Activated T-helper 17 cell treated with anti-CD3 and anti-CD28 coated beads, Interleukin-2, amount 50 U/mL, for 72 hours (primary cell): ENCODE measurements at places on chromosomes 7 and 10. TPM values are rescaled to one million over a fixed set of nuclear protein-coding genes. Genes with fewer than 3 reads are reported as not detected.

- no peaks in the 10 kb centered on the region for H3K27me3 ChIP-seq
- no peak for ATAC-seq
- no peak overlapping the region for H3K27ac ChIP-seq
- no peaks in the 10 kb centered on the region for H3K36me3 ChIP-seq
These were observed 96.6 kb downstream of the ANKRD30A start for GRCh38 chr10:37222046-37222445.

DNA sequence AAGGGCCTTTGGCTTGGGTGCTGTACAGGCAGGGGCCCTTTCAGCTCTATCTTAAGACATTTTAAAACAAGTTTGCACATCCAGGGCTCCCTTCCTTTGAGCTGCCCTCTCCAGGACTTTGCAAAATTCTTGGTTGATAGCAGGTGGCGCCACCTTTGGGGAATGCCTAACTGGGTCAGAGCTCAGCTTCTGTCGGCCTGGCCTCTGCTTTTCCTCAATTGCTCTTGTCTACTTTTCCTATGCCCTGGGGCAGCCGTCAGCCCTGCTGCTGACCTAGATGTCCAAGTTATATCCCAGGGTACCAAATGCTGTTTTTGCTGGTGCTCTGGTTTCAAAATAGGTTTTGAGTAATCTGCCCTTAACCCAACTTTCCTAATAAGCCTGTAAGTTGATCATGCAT lies 65.8 kb downstream of the APBB1IP start:
- H3K36me3 ChIP-seq, result peaks cover 98% of the 10 kb centered on the region
- ATAC-seq, result peak; percentile 44
- no peaks in the 10 kb centered on the region for H3K27me3 ChIP-seq
- peaks cover 8% of the 10 kb centered on the region for H3K4me1 ChIP-seq

- ATAC-seq, result no peak
- peaks cover 10% of the 10 kb centered on the region for H3K27me3 ChIP-seq
These were observed 39.4 kb downstream of the CTBP2 start for GRCh38 chr10:125121003-125121402.

GRCh38 chr7:113797420-113798010 lies 121.3 kb downstream of the PPP1R3A start:
- H3K4me3 ChIP-seq, result no peak overlapping the region
- H3K36me3 ChIP-seq, result no peaks in the 10 kb centered on the region
- no peak for ATAC-seq
- H3K27ac ChIP-seq, result no peak overlapping the region

- ATAC-seq, result no peak
- H3K36me3 ChIP-seq, result peaks cover 6% of the 10 kb centered on the region
- peak overlapping the region; percentile 98 for H3K27ac ChIP-seq
- peak overlapping the region; percentile 95 for H3K4me3 ChIP-seq
- no peaks in the 10 kb centered on the region for H3K27me3 ChIP-seq
These were observed 1.5 kb downstream of the CRPPA start for GRCh38 chr7:16419859-16420258.

- H3K27ac ChIP-seq, result peak overlapping the region; percentile 74
- H3K4me3 ChIP-seq, result peak overlapping the region; percentile 84
- no peaks in the 10 kb centered on the region for H3K36me3 ChIP-seq
- no peak for ATAC-seq
- no peaks in the 10 kb centered on the region for H3K27me3 ChIP-seq
These were observed 734 bp downstream of the PTPN12 start for GRCh38 chr7:77537778-77538280.

GRCh38 chr10:116311706-116312490 lies 12.3 kb upstream of the CCDC172 start:
- peaks cover 4% of the 10 kb centered on the region for H3K27me3 ChIP-seq
- no peaks in the 10 kb centered on the region for H3K36me3 ChIP-seq
- ATAC-seq, result no peak
- no peak overlapping the region for H3K27ac ChIP-seq
- H3K4me3 ChIP-seq, result no peak overlapping the region

DNA sequence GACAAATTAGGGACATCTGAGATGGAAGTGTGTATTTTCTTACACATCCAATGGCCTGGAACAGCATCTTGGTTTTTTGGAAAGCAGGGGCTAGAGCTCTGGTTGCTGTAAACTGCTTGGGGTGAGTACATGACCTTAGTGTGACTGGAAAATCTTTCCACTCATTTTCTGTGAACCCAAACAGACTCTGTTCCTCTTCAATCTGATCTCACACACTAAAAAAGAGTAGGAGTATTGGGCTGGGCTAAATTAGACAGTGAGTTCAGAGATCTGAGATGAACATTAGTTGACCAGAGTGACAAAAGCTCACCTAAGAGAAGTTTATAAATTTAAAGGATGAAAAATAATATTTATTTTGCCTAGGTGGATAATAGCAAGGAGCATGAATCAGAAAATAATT lies 59.2 kb downstream of the OR13A1 start:
- H3K27me3 ChIP-seq, result peaks cover 3% of the 10 kb centered on the region
- no peak overlapping the region for H3K27ac ChIP-seq
- no peak overlapping the region for H3K4me3 ChIP-seq
- peaks cover 4% of the 10 kb centered on the region for H3K4me1 ChIP-seq
- H3K36me3 ChIP-seq, result no peaks in the 10 kb centered on the region

DNA sequence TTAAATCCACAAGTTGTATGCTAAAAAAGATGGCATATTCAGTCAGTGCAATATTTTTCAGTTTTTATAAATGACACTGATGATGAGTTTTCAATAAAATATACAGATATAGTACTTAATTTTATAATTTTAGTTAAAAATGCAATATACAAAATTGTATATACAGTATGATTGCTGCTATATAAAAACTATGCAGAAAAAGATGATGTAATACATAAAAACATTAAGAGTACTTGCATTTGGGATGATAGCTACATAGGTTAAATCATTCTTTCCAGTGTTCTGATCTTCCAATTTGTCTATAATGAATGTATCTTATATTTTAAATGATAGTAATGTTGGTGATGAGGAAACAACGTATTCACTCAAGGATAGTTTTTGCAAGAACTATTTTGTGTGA lies 92.0 kb upstream of the RPA3 start:
- no peaks in the 10 kb centered on the region for H3K36me3 ChIP-seq
- no peak overlapping the region for H3K27ac ChIP-seq
- peaks cover 3% of the 10 kb centered on the region for H3K4me1 ChIP-seq
- H3K4me3 ChIP-seq, result no peak overlapping the region
- no peaks in the 10 kb centered on the region for H3K27me3 ChIP-seq
- no peak for ATAC-seq

- no peaks in the 10 kb centered on the region for H3K4me1 ChIP-seq
- H3K36me3 ChIP-seq, result no peaks in the 10 kb centered on the region
- H3K27ac ChIP-seq, result no peak overlapping the region
- H3K27me3 ChIP-seq, result no peaks in the 10 kb centered on the region
These were observed 15.1 kb downstream of the ATP6V1F start for GRCh38 chr7:128877756-128878120.

GRCh38 chr7:137950967-137951366 lies 50.9 kb downstream of the CREB3L2 start:
- no peak overlapping the region for H3K27ac ChIP-seq
- no peak for ATAC-seq
- H3K36me3 ChIP-seq, result peaks cover 7% of the 10 kb centered on the region
- H3K27me3 ChIP-seq, result no peaks in the 10 kb centered on the region

- H3K4me1 ChIP-seq, result peaks cover 6% of the 10 kb centered on the region
- no peak overlapping the region for H3K4me3 ChIP-seq
- ATAC-seq, result no peak
These were observed 72.6 kb upstream of the NANOS1 start for GRCh38 chr10:118956802-118957442.

GRCh38 chr7:92830532-92831110 lies 5.8 kb downstream of the CDK6 start:
- no peak for ATAC-seq
- peak overlapping the region; percentile 98 for H3K27ac ChIP-seq
- peaks cover 32% of the 10 kb centered on the region for H3K4me1 ChIP-seq
- peaks cover 98% of the 10 kb centered on the region for H3K36me3 ChIP-seq
- H3K27me3 ChIP-seq, result no peaks in the 10 kb centered on the region
- peak overlapping the region; percentile 96 for H3K4me3 ChIP-seq

- no peak overlapping the region for H3K4me3 ChIP-seq
- no peak overlapping the region for H3K27ac ChIP-seq
- H3K36me3 ChIP-seq, result no peaks in the 10 kb centered on the region
- H3K4me1 ChIP-seq, result no peaks in the 10 kb centered on the region
These were observed 201.8 kb downstream of the TCERG1L start for GRCh38 chr10:131109726-131110125.

SLIT1 gene
- total RNA-seq, result 2.0 TPM

CARD11 gene
- 112 TPM for total RNA-seq

HOXA6 gene
- not detected for total RNA-seq

GDF2 gene
- not detected for total RNA-seq

DPP6 gene
- total RNA-seq, result not detected
